NCI-H1694 treated with DMSO at 0.1 percent for 48 hours (cell line): ENCODE measurements at places on chromosomes 7 and 10.

DNA sequence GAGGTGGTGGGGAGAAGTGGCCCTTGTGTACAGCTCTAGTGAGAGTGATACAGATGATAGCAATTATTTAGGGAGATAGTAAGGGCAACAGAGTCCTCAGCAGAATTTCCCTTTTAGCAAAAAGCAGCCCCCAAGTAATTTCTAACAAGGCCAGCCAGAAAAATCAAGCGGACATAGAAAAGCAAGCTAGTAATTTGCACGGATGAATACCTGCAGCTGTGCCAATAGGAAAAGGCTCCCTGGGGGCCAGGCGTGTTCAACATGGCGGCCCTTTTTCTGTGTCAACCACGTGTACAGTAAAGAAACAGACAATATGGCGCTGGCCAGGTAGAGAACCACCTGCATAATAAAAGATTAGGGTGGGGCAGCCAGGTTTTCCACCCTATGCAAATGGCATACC is 7.4 kb downstream of the MCM10 start:
- no peak for DNase-seq

- DNase-seq: no peak
Observed at GRCh38 chr10:72219235-72219814, 3.2 kb upstream of the ASCC1 start.

- peak; percentile 45 for DNase-seq
Observed at GRCh38 chr10:28179006-28179742, 123.7 kb downstream of the MPP7 start.

- no peak for DNase-seq
Observed at GRCh38 chr10:84424731-84425167, 96.4 kb downstream of the CCSER2 start.

DNA sequence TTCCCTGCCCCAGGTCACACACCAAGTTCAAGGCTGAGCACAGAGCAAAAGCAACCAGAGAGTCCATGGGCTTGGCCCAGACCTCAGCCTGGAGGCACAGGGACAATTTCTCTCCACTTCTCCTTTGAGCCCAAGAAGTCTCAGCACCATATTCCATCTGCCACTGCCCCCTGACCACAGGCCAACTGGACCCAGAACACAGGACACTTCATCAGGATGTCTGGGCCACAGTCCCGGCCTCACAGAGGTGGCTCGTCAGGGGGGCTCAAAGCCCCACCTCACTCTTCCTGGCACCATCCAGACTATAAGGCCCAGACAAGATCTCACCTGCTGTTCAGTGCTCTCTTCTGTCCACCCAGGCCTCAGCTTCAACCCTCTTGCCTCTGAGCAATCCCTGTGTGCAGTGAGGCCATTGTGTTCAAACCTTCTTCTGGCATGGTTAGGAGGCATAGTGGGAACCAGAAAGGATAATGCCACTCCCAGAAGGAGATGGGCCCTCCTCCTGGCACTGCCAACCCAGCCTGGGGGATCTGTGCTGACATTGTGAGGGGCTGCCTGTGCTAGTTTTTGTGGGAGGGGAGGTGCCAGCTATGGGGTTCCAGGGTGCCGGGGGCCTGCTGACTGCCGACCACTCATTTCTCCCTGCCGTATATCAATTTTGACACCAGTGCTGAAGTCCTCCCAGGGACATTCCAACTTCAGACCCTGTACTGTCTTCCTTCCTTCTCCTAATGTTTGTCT is 49.7 kb upstream of the ANTXRL start:
- DNase-seq: no peak

- no peak for DNase-seq
Observed at GRCh38 chr7:136033413-136034031, 56.4 kb upstream of the MTPN start.

GRCh38 chr10:61343796-61344195 is 109.4 kb downstream of the TMEM26 start:
- no peak for DNase-seq

GRCh38 chr10:116538456-116538855 is 7.3 kb upstream of the PNLIP start:
- DNase-seq: no peak

GRCh38 chr7:137836541-137836940 is 10.2 kb downstream of the DGKI start:
- no peak for DNase-seq
